ENCODE measurements at places on chromosomes 12 and 14.

DNA sequence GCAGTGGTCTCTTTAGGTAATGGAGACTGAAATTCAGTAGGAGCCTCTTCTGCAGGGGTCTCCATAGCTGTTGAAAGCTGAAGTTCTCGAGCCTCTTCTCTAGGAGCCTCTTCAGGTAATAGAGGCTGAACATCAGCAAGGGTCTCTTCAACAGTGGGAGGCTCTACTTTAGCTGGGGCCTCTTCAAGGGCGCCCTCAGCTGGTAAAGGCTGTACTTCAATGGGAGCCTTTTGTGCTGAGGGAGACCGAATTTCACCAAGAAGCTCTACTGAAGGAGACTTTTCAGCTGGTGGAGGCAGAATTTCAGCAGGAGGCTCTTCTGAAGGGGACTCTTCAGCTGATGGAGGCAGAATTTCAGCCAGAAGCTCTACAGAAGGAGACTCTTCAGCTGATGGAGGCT is 1.5 kb downstream of the FSCB start:
- no peak for DNase-seq

- no peak for DNase-seq
Observed at GRCh38 chr12:105955976-105956375, 182.8 kb downstream of the NUAK1 start.

DNA sequence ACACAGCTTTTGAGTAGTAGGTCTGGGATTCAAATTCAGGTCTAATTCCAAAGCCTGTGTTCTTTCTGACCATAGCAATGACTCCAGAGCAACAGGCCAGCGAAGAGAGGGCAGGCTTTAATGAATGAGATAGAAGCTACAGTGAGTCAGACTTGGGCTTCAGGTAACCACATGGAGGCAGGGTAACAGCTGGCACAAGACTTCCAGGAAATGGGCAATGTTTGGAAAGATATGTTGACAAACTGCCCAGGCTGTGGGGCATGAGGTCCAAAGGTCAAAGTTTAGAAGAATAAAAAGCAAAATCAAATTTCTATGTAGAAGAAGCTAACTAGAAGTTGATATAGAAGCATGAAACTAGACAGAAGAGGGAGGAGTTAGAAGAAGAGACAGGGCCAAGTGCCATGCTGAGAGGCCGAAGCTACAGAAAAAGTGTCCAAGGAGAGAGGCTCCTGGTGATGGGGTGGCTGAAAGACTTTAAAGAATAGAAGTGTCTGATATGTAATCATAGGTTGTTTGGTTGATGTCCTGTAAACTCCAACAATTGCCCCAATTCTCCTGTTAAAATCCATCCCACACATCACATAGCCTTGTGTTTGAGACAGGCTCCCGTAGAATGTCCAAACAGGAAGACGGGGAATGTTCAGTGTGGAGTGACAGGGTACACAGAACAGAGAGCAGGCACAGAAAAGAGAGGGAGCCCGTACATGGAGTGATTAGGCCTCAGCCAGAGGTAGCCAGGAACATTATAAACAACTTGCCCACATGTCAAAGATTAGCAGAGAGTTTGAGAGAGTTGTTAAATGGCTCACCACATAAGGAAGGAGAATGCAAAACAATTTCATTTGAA is 384.7 kb downstream of the CCDC91 start:
- no peak for DNase-seq

DNA sequence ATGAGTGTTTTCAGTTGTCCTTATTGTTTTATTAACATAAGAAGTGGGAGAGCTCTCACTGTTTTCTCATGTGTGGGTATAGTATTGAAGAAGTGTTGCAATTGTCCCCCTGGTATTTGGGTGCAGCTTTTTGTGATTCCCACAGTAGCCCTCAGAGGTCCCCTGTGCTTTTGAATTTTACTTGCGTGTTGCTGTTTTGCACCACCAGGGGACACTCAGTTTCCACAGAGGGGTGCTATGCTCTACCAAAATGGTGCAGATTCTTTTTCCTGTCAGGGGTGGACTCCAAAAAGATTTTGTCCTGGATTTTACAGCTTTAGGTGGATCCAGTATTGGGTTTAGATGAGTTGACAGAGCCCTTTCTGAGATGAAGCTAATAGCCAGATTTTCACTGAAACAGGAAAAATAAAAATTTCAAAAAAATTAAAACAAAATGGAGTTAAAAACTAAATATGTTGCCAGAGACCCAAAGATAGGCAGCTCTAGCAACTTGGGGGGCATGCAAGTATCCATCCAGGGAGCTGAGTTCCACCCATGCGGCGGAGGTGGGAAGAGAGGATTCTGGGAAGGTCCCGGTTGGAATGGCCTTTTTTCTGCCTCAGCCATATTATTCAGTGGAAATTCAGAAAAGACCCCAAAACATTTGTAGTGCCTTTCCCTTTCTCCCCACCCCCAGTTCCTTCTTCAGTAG is 50.2 kb downstream of the TTLL5 start:
- peak; percentile 20 for DNase-seq

GRCh38 chr12:3199551-3200031 is 122.4 kb downstream of the TSPAN9 start:
- DNase-seq, result peak; percentile 53

- no peak for DNase-seq
Observed at GRCh38 chr12:124328636-124329035, 33.7 kb downstream of the RFLNA start.

GRCh38 chr12:111638556-111638955 is 39.4 kb upstream of the ATXN2 start:
- no peak for DNase-seq

- no peak for DNase-seq
Observed at GRCh38 chr12:47763481-47764346, 5.0 kb upstream of the RAPGEF3 start.

DNA sequence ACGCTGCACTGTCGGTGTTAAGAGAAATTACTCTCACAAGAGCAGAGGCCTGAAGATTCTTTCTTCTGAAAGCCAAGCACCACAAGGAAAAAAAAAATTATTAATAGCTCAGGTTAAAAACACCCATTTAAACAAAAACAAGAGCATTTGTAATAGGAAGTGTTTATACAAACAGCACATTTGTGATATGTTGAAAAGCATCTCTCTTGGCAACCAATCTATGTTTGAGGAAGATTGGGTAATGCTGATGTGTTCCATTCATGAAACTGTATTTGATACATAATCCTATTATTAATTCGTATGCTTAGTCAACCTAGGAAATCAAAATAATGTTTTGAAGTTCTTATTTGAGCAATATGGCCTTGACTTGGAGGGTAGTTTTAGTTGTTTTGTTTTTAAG is 36.5 kb downstream of the SSPN start:
- no peak for DNase-seq

- DNase-seq, result no peak
Observed at GRCh38 chr12:63064080-63064479, 86.9 kb downstream of the AVPR1A start.

GRCh38 chr14:74141703-74142102 is 56.9 kb downstream of the LIN52 start:
- DNase-seq, result no peak

GRCh38 chr14:85546390-85546789 is 16.4 kb downstream of the FLRT2 start:
- DNase-seq, result no peak

DNA sequence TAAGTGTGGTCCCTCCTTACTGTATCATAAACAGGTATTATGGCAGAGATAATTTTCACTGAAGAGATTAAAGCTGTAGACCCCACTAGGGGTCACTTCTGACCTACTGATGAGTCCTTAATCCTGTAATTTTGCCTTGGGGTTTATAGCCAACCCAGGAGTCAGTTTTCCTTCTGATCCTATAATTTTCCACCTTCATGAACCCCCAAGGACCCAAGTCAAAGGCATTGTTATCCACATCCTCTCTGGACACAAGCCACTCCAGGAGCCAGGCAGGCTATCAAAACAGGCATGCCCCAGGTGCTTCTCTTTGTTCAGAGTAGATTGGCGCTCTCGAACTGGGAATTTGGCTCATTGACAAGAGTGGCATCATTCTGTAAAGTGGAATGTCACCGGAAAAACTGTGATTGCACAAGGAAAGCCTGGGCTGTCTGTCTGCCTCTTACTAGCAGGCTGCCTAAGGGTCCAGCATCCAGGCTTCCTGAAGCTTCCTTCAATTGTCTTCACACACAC is 1523.2 kb upstream of the FLRT2 start:
- peak; percentile 56 for DNase-seq

DNA sequence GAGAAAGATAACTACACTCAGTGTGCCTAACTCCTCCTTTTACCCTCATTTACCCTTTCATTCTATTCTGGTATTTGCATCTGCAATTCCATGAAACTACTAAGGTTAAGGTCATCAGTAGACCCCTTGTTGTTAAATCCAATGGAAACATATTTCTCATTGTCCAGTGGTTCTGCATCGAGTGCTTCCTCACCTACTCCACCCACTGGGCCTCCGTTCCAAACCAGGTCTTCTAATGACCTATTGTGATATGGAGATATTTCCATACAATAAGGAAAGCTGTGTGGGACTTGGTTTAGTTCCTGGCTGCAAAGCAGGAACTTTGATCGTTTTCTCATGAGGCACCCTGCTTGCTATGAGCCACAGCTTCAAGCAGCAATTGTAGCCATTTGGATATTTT is 99.5 kb upstream of the FSCB start:
- DNase-seq, result no peak

DNA sequence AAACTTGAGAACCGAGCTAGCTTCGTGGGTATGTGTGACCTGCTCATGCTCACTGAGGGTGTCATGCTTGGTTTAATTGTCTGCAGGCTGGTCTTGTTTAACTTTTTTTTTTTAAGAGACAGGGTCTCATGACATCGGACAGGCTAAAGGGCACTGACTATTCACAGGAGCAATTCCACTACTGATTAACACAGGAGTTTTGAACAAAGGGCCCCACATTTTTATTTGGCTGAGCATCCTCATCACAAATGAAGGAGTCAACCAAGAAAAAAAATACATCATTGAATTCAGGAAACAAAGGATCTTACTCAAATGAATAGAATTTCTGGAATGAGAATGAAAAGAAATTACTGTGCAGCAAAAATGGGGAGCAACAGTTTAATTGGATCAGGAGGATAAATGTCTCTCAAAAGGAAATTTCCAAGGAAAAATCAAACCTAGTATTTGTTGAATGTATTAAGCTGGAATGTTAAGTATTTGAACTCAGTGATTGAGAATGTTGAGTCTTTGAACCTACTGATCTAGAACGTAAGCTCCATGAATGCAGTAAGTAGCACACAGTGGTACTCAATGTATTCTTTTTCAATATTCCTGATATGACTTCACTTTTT is 20.8 kb upstream of the PYROXD1 start:
- DNase-seq, result no peak

DNA sequence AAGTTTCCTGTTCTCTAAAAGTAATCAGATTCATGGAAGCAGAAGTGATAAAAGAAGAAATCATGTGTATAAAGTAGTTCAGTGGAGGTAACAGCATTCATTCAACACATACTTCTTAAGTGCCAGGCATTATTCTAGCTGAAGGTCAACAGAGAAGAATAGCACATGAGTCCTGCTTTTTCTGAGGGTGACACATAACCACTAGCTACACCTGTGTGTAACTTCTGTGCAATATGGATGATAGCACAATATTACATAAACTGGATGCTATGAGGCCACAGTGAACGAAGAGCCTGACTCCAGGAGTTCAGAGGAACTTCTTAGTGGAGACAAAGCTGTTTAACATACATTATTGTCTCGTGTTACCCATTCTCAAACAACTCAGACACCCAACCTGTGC is 114.3 kb upstream of the PCED1B start:
- no peak for DNase-seq

GRCh38 chr12:45572114-45572513 is 157.4 kb upstream of the ARID2 start:
- DNase-seq, result no peak

DNA sequence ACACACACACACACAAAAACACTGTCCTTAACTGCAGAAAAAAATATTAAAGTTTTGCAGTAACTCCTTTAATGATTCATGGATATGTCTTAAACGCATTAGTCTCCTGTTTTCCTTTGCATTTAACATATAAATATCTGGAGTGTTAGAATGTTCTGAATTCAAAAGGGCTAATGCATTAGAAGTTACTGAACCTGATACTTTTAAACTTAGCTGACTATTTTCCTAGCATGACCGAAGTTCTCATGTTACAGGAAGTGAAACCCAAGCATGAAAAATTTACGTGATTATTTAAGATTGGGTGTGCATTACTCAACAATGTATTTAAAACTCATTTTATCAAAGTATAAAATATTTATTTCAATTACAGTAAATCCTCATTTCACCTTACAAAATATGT is 791.2 kb downstream of the FLRT2 start:
- no peak for DNase-seq

DNA sequence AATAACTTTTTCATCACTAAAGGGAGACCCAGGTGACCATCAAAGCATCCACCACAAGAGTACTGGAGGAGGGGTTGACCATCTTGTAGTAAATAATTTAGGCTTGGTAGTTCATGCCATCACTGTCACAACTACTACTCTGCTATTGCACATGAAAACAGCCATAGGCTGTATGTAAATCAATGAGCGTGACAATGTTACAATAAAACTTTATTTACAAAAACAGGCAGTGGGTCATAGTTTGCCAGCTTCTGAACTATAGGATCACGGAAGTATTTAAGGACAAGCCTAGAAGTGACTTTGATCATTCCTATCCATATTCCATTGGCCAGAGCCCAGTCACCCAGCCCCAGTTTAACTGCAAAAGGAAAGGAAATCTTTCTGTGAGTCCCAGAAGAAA is 153.4 kb downstream of the NUAK1 start:
- DNase-seq, result no peak

DNA sequence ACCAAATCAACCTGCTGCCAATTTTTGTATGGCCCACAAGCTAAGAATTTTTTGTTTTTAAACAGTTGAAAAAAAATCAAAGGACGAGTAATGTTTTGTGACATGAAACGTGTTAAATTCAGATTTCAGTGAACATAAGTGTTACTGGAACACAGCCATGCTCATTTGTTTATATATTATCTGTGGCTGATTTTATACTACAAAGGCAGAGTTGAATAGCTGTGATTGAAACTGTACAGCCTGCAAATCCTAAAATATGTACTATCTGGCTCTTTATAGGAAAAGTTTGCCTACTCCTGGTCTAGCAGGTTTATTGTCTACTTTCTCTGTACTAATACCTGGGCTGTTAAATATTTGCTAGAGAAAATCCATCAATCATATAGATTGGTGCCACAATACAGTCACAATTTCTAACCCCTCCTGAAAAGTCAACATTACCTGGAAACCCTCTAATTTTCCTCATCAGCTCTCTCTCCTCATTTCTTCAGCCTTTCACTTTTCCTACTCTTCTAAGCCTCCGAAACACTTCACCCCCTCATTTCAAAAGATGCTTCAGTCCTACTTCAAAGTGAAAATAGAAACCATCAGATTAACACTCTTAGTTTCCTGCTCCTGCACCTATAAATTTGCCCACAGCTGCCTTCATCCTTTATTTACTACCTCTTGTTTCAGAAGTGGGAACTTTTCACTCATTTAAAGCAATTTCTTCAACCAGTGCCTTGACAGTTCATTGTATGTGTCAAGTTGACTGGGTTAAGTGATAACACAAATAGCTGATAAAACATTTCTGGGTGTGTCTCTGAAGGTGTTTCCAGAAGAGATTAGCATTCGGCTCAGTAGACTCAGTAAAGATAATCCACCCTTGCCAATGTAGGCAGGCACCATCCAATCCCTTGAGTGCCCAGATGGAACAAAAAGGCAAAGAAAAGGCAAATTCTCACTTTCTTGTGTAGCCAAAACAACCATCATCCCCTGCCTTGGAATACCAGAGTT is 18.0 kb upstream of the C2CD5 start:
- no peak for DNase-seq
